ENCODE measurements at places on chromosomes 4 and X.

GRCh38 chr4:6447672-6448171, 24.7 kb downstream of the PPP2R2C start:
- no peak for DNase-seq

GRCh38 chr4:5134620-5135019, 83.3 kb downstream of the STK32B start:
- DNase-seq = no peak

- DNase-seq = no peak
These were observed 125.0 kb upstream of the GRPR start for GRCh38 chrX:15998350-15998749.

- DNase-seq = no peak
These were observed 38.7 kb upstream of the HELT start for GRCh38 chr4:184979461-184980124.

DNA sequence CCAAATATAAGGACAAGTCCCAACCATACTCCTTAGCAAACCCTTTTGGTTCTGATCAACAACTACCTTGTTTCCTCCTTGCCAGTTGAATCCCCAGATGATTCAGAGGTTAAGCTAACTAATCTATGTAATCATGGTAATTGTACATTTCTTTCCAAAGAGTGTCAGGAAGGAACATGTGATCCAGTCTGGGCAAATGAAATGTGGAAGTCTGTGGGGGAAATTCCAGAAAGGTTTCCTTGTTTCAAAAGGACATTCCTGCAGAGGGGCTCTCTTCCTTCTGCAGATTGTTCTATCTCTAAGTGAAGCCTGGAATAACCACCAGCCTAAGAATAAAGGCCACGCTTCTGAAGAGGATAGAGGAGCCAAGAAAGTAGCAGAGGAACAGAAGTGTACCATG, 7.0 kb downstream of the PRSS12 start:
- no peak for DNase-seq

DNA sequence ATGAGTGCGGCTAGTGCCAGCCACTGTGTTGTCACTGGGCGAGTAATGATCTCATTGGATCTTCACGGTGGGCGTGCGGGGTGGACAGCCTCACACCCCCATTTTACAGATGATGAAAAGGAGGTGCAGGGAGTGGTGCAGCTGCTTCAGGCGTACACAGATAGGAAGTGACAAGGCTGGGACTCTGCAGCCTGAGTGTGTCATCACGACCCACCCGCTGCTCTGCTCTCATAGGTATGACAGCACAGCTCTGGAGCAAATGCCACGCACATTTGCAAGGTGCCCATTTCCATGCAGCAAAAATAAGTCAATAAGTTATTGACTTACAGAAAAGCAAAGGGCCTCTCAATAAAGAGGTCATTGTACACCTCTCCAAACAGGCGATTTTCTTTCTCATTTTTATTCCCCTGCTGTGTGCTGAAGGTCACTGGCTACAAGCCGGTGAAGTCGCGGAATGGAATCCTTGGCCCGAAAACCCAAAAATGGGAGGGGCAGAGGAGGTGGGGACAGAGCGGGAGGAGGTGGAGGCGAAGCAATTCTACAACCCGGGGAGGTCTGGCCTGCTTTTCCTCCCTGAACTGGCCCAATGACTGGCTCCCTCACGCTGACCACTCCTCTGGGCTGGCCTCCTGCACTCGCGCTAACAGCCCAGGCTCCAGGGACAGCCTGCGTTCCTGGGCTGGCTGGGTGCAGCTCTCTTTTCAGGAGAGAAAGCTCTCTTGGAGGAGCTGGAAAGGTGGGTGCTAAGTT, at the start of gene SOD3:
Gene SOD3, plus strand, starts transcription at position 658 of the 750 bp plus-strand sequence. CDS start 3,949 bp downstream, outside the sequence.
- no peak for DNase-seq

GRCh38 chr4:110354460-110354859, 121.5 kb upstream of the ENPEP start:
- no peak for DNase-seq

GRCh38 chrX:82362550-82362949, 1145.5 kb upstream of the POU3F4 start:
- no peak for DNase-seq

DNA sequence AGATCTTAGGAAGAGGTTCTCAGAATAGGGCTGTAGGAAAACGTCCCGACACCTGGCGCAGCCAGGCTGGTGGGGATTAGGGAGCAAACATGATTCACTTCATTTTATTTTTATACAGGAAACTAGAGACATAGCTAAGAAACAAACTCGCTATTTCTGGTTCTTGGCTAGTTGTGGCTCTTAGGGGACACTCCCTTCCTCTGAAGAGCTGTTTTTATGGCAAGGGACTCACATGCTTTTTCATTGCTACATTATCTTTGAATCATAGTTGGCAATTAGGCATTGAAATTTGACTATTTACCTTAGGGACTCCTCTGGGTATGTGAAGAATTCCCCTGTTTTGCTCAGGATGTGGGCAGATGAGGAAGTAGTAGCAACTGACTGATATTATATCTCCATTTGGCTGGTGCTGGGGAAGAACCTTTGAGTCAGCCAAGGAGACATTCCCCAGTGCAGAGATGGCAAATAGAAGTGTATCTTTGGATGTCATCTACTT, 174.5 kb downstream of the SMIM20 start:
- no peak for DNase-seq

GRCh38 chrX:14015941-14016340, 13.8 kb downstream of the GEMIN8 start:
- no peak for DNase-seq

DNA sequence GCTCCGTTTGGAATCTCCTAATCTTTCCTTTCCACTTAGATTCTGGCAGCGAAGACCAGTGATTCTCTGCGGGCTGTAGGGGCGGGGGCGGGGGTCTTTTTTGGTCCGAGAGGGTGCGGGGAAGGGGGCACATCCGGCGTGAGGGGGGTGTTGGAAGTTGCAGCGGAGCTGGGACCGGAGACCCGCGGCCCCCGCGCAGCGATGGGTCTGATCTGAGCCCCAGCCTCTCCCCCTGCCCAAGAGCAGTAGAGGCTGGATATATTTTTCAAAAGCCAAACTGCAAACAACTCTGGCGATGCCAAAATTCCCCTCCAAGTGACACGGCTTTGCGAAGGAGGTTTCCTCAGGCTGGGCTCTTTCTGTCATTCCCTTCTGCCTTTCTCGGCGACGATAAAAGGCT, 355 bp downstream of the GRID2 start:
- no peak for DNase-seq

DNA sequence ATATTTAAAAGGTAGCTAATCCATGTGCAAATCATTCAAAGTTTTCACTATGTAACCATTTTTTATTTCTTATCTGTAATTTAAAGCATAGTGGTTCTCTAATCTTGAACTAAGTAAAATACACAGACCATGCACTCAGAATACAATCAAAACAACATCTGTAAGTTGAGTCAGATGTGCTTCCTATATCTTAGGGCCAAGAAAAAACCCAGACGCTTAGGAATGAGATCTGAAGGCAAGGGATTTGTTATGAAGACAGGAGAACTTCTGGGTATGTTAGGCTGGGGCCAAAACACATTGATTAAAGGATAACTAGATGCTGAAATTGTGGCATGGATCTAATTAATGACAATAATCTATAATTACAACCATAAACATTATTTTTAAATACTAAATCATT, 120.3 kb downstream of the PDE5A start:
- no peak for DNase-seq

DNA sequence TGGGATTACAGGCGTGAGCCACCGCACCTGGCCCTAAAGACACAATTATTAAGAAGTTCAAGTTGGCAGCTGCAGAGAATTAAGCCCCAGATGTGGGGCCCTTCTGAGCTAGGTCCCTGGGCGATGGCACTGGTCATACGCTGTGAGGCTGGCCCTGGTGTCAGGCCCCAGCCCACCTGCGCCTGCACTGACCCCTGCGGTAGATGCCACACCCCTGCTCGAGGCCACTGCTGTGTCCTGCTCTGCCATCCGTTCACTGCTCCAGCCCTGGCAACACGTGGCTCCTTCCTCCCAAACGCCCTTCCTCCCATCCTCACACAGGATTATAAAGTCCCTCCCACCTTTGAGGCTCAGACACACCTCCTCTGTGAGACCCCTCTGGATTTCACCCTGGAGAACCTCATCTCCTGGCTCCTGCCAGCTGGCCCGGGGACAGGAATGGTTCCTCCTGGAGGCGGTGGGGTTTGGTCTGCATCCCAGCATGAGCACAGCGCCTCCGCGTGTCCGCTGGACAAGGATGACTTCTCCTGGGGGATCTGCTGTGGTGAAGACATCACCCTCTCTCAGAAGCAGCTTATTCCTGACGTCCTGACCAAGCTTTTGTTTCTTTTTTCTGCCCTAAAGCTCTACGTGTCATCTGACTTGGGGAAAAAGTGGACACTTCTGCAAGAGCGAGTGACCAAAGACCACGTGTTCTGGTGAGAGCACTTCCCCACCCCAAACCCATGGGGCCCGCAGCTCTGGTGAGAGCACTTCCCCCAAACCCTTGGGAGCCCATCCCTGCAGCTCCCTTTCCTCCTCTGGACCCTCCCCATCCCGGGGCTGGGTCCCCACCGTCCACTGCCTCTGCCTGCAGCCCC, 219.0 kb upstream of the PSAPL1 start:
- no peak for DNase-seq

DNA sequence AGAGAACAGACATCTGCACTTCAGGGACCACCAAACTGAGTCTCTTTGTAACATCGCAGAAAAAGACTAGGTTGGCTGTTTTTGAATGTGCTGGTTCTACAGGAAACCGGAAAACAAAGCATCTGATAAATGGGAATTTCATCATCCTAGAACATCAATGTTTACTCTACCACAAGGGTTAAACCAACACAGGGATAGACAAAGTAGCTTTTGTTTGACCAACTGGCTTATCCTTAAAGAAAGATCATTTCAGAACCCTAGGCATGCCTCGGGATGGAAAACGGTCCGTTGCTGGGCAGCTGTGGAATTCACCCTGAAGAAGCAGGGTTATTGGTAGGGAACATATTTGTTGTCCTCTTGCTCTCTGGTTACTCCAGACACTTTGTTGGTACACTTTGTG, 2355.5 kb upstream of the AGA start:
- no peak for DNase-seq

GRCh38 chr4:124757126-124757525, 44.6 kb upstream of the ANKRD50 start:
- no peak for DNase-seq

DNA sequence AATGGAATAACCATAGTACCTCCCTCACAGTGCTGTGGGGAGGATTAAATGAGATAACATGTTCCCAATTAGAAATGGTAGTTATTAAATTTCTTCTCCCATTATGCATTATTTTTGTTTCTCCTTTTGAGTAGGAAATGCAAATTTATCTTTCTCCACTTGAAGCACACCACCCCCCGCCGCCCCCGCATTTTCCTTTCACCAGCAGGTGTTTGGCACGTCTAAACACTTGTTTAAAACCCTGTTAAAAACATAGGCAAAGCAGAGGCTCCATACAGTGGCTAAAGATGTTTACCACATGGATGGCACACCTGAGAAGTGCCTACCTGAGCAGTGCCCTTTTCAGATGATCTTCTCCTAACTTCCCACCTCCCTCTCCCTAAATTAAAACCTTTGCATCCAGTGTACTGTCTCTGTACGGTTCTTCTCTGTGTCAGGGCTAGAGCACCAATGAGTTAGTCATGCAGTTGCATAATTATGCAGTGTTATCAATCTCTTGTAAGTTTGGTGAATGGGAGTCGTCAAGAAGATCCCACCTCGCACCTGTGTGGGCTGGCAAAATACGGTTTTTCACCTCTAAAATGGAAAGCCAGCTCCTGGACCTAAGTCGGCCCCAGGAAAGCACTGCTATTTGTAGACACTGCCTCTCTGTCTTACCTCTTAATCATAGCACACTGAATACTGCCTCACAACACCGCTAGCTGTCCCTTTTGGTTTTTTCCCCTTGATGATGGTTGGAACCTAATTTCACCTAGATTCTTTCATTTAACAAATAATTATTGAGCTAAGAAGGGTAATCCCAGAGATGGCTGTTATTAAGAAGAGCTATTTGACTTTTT, 122.0 kb downstream of the CT47B1 start:
- DNase-seq = no peak

DNA sequence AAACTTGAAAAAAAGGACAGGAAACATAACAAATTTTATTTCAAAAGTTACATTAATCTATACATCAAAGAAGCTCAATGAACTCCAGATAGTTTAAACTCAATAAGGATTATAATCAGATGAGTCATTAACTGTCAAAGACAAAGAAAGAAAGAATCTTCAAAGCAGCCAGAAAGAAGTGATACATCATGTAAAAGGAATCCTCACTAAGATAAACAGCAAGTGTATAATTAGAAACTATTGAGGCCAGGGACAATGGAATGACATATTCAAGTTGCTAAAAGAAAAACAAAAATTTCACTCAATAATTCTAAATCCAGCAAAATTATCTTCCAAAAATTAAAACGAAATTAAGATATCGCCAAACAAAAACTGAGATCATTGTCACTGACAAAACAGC, 161.6 kb upstream of the NWD2 start:
- DNase-seq = no peak

GRCh38 chr4:47839259-47839658, 1.4 kb upstream of the CORIN start:
- no peak for DNase-seq

DNA sequence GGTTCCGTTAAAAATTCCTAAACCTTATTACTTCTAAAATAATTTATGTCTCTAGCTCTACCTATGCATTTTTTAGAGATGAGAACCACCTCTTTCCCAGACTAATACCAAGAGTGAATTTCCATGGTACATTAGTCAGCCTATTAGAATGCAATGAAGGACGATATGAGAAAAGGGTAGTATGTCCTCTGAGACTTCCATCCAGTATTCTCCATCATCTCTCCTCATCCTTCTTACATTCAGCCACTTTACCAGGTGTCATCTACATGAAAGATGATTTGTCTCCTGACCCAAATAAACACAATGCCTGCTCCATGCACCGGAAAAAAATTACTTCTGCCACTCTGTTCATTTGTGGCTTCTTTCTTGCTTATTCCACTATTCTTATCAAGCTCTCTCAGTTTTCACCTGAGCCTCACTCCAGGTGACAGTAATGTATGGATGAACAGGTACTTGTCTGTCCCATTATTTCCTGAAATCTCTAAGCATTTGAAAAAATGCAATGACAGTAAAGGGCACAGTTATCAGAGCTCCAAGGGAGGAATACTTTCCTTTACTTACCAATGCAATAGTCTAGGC, 97.9 kb downstream of the MAB21L2 start:
- no peak for DNase-seq

- DNase-seq = no peak
These were observed 287.9 kb downstream of the PPP1R2C start for GRCh38 chrX:42490111-42490510.

DNA sequence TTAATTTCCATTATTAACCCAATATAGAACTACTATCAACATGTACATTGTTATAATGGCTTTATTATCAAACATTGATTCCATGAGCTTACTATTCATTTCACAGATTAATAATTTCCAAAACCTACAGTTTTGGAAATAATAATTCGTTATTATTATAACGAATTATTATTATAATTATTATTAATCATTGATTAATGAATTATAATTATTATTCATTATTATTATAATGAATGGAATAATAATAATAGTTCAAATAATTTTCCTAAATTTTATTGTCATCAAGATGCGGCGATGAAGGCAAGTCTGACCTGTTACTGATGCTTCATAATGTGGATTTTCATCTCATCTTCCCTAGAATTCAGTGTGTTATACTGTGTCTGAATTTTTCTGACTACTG, 22.0 kb downstream of the CTSO start:
- DNase-seq = no peak
